PC-9 (cell line): ENCODE measurements at places on chromosomes 2 and 18. TPM values are rescaled to one million over a fixed set of nuclear protein-coding genes. Genes with fewer than 3 reads are reported as not detected.
A peak's percentile ranks its signal among the peaks of the same experiment; 100 is the strongest.

ADAM23 gene
- 8.9 and 12.0 TPM in 2 replicates for total RNA-seq

ATP6V1C2 gene
- total RNA-seq, result not detected in 2 replicates

- H3K27ac ChIP-seq, result no peak within 1 kb of the TSS
- peak within 1 kb of the TSS; percentile 73 for H3K4me3 ChIP-seq
- no peaks in the 10 kb centered on the region for H3K36me3 ChIP-seq
- DNase-seq, result peak; percentile 27
Measured at GRCh38 chr2:27494944-27495554, at the start of gene FNDC4. Gene FNDC4, minus strand, starts transcription at chr2:27495200. Its CDS starts 521 bp downstream, at chr2:27494679.

DNA sequence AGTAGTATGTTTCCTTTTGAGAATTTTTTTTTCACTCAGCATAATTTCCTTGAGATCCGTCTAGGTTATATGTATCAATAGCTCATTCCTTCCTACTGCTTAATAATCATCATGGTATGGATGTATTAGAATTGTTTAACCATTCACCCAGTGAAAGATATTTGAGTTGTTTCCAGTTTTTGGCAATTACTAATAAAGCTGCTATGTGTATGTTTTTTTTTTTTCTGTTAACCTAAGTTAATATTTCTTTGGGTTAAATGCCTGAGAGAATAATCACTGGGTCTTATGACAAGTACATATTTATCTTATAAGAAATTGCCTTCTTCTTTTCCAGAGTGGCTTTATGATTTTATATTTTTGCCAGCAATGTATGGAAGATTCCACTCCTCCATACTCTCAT is 96.4 kb upstream of the ST6GAL2 start:
- no peaks in the 10 kb centered on the region for H3K36me3 ChIP-seq
- H3K27me3 ChIP-seq, result no peaks in the 10 kb centered on the region
- no peak overlapping the region for H3K4me3 ChIP-seq
- H3K4me1 ChIP-seq, result no peaks in the 10 kb centered on the region
- no peak overlapping the region for H3K27ac ChIP-seq

DNA sequence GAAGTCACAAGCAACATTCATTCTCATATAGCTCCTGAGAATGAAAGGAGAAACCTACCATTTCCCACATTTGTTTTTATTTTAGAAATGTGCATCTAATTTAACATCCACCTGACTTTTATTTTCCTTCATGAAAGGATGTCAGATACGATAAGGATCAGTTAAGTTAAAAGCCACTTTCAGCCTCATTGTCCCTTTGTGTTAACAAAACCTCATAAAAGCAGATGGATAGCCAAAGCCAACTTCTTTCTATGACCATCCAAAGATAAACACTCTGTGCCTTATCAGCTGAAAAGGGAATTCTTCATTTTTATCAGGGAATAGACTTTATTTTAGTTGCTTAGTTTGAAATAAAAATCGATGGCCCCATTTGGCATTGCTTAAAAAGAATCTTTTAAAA is 25.7 kb upstream of the RIT2 start:
- H3K27ac ChIP-seq, result no peak overlapping the region
- no peak for DNase-seq
- H3K36me3 ChIP-seq, result no peaks in the 10 kb centered on the region
- H3K4me3 ChIP-seq, result no peak overlapping the region

TACR1 gene
- not detected in 2 replicates for total RNA-seq

SEC11C gene
- total RNA-seq, result 15.7 and 15.8 TPM in 2 replicates

DNA sequence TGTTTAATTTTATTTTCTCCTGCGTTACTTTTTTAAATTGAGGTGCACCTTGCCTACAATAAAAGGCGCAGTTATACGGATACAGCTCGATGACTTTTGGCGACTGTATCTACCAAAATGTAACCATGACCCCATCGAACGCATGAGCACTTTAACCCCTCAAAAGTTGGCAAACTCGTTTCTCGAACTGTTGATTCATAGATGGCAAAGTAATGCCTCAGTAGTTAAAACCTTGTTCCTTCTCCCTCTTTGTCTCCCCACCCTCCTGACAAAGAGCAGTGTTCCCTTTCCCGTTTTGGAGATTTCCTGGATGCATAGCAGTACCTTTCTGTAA is 577 bp downstream of the MOGAT1 start:
- no peaks in the 10 kb centered on the region for H3K36me3 ChIP-seq
- peaks cover 32% of the 10 kb centered on the region for H3K4me1 ChIP-seq
- H3K4me3 ChIP-seq, result peak overlapping the region; percentile 38; the same call in 1 of the 2 replicates
- DNase-seq, result no peak

DNA sequence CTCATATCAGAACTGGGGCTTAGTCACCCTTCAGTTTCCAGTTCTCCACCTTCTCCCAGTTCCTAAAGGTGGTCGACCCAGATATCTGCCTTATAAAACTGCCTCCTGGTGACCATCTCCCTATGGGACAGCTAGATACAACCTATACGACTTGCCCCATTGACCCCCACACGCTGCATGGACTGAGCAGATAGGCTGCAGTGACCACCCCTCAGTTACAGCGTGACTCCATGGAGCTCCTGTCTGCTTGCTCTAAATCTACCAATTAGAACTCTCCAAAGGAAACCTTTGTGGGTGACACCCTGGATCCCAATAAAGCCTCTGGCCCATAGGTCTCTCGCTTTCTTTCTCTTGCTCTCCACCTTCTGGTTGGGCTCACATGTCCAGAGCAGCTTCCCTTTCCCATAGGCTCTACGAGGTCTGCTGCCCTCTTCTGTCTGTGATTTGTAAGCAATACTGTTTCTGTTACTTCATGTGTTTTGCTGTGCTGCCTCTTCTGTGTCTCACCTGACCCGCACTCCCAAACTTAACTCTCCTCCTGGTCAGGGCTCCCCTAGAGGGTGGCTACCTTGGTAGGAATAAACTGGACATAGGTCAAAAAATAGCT is 971.3 kb upstream of the FAM98A start:
- DNase-seq, result no peak
- no peak overlapping the region for H3K4me3 ChIP-seq
- H3K36me3 ChIP-seq, result no peaks in the 10 kb centered on the region
- no peaks in the 10 kb centered on the region for H3K27me3 ChIP-seq

GRCh38 chr2:174914853-174915760 is 90.1 kb downstream of the CHN1 start:
- H3K4me1 ChIP-seq, result no peaks in the 10 kb centered on the region
- no peak for DNase-seq
- H3K27me3 ChIP-seq, result no peaks in the 10 kb centered on the region
- H3K36me3 ChIP-seq, result no peaks in the 10 kb centered on the region
- H3K27ac ChIP-seq, result no peak overlapping the region
- H3K4me3 ChIP-seq, result no peak overlapping the region
